ENCODE measurements at places on chromosomes 1 and 21.

DNA sequence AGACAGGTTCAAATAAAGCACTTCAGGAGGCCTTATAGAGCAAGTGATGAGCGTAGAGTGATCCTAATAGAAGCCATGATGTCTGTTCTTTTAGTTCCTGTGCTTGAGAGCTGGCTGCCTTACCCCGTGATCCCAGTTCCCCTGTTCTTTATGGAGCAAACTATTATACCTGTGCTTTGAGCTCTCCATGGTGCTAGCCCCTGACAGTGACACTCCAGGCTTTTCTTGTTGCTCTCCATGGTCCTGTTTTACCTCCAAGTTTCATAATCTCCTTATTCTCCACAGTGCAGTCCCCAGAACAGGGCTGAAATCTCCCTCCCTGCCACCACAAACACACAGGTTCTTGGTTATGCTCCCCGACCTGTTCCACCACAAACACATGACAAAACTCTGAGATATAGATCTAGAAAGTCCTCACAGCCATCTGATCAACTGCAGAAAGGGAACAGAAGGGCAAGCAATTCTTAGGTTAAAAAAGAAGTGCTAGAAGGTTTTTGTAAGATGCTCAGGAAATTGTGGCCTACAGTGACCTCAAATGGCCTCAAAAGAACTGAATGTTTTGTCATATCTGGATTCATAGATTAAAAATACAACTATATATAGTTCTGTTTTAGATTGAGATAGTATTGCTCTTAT, 6.0 kb downstream of the CADM3 start:
- DNase-seq = no peak

- DNase-seq = no peak
Measured at GRCh38 chr1:248114890-248115289, 19.9 kb downstream of the OR2L13 start.

GRCh38 chr1:22171951-22172715, 29.2 kb upstream of the WNT4 start:
- DNase-seq = no peak

- no peak for DNase-seq
Measured at GRCh38 chr21:34724131-34724856, 55.5 kb downstream of the CLIC6 start.

GRCh38 chr1:162676750-162677149, 44.5 kb downstream of the DDR2 start:
- DNase-seq = no peak

GRCh38 chr1:12038356-12039163, 19.3 kb downstream of the MIIP start:
- peak; percentile 47 for DNase-seq

DNA sequence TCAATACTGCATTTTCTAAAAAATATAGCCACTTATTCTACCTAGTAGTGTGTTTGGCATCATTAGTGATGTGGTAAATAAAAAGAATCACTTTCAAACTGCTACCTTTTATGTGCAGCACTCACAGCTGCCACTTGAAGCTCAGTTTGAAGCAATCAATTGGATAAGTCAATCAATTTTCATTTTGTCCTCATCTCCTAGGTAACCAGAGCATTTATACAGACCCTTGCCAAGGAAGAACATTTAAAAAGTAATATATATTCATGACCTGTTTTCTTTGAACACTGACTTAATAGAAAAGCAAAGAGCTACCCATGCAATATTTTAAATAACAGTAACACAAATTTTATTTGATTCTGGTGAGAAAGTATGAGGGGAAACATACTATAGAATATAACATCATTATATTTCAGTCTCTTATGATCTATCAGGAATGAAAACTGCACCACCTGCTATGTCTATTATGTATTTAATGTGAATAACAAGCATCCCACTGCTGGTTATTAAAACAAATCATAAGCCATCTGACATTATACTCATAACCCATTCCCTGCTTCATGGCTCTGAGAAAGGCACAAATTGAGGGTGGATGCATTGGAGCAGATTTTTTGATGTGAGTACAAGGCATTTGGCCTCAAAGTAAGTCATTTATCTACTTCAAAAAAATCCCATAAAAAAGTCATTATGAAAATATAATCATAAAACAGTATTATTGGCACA, 168.4 kb upstream of the C21orf91 start:
- DNase-seq = no peak

DNA sequence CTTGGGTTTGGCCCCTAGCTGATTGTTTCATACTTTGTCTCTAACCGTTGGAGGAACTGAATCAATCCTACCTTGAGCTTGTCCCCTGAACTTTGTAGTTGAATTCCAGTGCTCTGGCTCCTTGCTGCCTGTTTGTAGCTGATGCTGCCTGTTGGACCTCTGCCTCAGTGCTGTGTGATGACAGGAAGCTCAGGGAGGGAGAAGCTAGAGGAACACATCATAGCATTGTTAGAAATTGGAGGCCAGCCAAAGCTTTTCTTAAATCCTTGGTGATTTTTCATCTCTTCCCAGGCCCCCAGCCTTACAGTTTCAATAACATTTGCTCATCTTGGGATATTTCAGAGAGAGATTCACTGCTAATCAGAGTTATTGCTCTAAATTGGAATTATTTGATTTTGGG, 34.0 kb downstream of the MACF1 start:
- DNase-seq = no peak

GRCh38 chr21:26165331-26165730, 5.2 kb downstream of the APP start:
- no peak for DNase-seq

DNA sequence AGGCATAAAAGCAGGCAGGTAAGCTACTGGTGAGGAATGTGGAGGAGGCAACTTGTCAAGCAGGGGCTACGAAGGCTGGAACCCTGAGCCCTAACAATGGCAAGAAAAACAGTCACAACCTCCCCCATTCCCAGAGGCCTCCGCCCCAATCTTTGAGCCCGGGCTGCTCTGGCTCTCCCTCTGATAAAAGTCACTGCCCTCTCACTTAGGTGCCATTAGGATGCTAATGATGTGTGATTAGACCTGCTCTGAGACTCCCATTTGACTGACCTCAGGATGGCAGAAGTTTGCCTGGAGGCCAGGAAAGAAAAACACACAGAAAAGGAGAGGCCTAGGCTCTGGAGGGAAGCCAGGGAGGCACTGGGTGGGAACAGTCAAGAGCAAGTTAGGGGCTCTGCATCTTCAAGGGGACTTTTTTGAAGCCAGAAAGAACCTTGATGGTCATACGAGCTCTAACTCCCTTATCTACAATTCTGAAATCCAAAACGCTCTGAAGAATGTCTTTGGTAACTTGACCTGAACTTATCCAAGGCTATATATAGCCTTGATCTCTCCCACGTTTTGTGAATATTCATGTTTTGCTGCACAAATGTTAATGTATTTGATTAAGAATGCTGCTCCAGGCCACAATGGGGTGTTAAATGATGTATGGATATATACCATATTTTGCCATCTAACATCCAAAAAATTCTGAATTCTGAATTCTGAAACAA, 98.9 kb downstream of the TRABD2B start:
- no peak for DNase-seq

DNA sequence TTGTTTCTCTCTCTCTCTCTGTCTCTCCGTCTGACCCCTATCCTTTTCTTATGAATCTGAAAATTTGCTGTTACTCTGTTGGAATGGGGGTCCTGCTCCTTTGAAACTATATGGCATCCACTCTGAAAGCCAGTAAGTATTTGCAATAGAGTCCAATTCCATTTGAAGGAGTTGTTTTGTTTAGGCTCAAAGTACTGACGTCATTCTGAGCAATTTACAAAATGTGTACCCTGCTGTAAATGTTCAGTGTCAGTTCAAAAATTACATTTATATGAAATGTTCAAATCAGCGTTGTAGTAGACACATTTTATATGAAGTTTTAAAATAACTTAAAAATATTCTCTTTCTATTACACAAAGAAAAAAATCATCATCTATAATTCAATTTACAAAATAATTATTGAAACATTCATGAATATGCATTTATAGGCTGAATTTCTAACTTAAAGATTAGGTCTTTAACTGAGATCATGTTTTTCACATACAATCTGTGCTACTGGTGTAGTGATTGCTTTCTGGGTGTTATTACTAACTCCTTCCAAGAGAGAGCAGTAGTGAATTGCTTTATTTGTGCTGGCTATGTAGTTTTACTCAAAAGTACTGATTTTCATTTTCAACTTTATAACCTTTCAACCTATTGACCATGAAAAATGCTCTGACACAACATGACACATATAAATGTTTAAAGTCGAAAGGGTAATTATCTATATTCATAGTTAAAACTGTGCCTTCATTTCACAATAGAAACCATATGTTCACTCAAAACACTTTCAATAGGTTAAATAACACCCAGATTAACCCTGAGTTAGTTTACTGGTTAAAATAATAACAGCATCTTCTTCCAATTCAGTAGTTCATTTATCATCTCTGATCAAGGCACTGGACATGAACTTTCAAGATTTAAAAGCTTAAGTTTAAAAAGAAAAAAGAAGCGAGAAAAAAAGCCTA, 253.1 kb upstream of the ADGRL4 start:
- no peak for DNase-seq

GRCh38 chr1:112297536-112297935, 98.5 kb upstream of the CTTNBP2NL start:
- DNase-seq = no peak

DNA sequence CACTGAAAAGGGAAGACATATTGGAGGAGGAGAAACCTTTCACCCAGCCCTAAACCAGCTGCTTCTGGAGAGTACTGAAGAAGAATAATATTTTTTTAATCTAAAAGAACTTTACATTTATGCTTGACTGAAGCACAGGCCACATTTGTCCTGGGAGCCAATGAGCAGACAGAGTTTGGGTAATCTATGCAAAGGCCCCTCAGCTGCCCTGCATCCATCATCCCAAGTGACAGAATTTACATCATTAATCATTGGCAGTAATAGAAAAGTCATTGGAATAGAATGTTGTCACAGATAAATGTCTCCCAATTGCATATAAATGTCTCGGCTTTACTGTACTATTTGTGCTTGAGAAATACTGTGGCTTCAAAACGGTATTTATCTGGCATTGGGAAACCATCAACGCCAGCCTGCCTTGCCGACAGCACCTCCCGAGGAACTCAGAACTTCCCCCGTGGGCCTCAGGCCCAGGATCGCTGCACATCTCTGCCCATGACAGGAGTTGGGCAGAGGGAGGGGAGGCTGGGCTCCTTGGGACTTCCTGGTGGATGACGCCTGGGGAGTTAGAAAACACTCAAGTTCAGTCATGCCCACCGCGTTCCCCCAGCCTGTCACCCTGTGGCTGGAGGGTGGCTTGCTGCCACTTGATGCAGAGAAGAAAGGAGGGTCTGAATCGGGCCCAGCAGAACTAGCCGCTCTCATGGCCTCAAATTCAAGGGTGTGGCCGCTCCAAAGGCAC, 133.1 kb downstream of the CAMTA1 start:
- no peak for DNase-seq

- no peak for DNase-seq
Measured at GRCh38 chr1:24203404-24203803, 16.3 kb upstream of the IFNLR1 start.

DNA sequence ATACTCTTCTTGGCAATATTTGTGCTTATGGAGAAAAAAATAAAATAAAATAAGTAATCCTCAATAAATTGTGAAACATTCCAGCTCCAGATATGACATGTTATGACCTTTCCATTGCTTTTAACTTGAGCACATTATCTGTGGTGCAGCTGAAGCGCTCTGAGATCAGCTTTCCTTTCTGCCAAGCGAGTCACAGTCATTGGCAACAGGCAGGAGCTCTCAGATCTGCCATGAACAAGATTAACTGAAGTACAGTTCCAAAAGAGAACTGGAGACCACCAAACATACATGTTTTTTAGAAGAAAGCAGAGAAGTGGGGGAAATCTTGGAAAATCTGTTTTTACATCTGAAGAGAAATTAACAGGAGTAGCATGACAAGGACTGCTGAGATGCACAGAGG, 89.2 kb upstream of the DSCAM start:
- DNase-seq = no peak

DNA sequence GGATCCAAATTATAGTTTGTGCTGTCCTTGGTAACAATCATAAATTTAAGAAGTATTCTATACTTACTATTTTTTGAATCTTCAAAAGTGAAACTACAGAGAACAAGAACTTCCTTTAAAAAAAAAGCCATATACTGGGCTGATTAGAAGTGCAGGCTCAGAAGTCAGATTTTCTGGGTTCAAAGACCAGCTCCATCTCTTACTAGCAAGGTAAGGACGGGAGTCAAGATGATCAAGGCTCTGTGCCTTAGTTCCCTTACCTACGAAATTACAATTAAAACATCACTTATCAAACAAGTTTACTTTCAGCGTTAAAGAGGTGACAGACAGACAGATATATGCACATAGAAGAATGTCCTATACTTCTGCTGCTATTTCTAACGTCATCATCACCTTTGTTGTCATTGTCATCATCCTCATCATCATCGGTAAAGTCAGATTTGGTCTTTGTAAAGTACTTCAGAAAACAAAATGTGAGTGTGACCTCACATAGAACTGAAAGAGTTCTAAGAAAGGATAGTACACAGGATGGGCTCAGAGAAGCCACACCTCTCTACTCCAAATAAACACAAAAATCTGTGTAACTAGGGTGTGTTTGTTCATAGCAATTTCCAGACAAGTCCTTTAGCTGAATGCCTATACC, 178.7 kb downstream of the VAV3 start:
- DNase-seq = no peak

DNA sequence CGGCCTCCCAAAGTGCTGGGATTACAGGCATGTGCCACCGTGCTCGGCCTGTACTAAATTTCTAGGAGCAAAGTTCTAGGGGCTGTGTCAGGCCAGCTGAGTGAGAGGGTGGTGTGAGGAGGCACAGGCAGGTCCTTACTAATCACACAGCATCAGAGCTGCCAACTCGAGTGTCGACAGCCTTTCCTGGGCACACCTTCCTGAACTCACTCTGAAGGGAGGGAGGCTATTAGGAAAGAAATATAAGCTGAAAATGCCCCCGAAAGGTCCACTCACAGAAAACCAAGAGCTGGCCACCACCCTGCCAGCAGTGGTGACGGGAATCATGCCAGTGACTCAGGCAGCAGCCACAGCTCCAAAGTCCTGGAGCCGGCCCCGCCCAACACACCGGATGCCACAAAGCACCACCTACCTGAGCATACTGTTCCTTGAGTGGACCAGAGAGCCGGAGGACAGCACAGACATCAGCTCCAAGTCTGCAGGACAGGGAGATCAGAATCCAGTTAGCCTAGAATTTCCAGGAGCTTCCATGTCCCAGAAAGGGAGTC, 4.5 kb downstream of the PMVK start:
- DNase-seq = no peak

- no peak for DNase-seq
Measured at GRCh38 chr1:200861937-200862647, 10.7 kb upstream of the GPR25 start.

DNA sequence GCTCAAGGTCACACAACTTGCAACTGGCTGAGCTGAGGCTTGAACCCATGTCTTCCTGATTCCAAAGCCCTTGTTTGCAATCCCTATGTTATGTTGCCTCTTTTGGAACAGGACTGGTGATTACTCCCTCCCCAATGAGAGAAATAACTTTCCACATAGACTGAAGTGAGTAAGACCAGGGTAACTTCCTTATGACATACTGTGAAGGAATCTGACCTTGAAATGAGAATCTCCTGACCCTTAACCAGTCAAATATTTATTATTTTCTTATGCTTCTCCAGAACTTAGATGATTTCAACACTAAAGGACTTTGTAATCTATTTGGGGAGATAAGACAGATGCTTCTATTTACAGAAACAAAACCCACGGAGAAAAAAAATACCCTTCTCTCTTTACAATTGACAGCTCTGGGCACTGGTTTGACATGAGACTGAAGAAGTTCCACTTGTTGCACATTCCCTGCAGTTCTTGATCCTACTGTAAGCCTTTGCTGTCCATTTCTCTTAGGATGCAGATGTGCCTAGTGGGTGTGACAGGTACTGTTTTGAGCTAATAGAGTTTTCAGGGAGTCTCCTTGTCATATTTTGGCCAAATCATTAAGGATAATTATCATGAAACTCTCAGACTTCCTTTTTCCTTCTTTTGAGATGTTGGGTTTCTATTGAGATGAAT, 3.9 kb upstream of the RPTN start:
- no peak for DNase-seq
